ENCODE measurements at places on chromosomes 12 and 14.

DNA sequence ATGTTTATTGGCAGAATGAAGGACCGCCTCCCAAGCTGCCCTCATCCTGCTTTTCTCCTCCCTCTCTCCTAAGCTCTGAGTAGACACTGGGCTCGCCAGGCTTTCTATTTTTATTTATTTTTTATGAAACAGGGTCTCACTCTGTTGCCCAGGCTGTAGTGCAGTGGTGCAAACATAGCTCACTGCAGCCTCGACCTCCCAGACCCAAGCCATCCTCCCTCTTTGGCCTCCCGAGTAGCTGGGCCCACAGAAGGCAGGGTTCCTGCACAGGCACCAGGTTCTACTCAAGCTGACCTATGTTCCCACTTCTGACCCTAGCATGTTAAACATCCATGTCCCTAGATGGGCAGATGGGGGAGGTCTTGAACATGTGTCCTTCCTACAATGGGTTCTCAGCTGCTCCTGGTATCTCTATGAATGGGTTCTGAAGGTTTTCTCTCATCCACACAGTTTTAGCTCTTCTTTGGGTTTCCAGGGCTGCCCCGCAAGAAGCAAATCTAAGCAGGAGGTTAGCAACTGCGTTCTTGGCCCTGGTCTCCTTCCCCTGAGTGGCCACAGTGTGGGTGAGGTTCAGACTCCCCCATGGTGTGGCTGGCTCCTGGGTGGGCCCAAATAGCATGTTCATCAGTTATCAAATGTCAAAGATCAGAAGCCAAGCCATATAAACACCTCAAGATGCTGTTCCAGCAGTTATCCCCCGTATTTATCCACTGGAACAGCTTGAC lies 167.3 kb downstream of the ZFP36L1 start:
- H3K27me3 ChIP-seq = no peaks in the 10 kb centered on the region
- no peak overlapping the region for H3K4me3 ChIP-seq
- H3K36me3 ChIP-seq = no peaks in the 10 kb centered on the region
- no peak for DNase-seq
- no peak overlapping the region for H3K27ac ChIP-seq
- peaks cover 4% of the 10 kb centered on the region for H3K4me1 ChIP-seq

DNA sequence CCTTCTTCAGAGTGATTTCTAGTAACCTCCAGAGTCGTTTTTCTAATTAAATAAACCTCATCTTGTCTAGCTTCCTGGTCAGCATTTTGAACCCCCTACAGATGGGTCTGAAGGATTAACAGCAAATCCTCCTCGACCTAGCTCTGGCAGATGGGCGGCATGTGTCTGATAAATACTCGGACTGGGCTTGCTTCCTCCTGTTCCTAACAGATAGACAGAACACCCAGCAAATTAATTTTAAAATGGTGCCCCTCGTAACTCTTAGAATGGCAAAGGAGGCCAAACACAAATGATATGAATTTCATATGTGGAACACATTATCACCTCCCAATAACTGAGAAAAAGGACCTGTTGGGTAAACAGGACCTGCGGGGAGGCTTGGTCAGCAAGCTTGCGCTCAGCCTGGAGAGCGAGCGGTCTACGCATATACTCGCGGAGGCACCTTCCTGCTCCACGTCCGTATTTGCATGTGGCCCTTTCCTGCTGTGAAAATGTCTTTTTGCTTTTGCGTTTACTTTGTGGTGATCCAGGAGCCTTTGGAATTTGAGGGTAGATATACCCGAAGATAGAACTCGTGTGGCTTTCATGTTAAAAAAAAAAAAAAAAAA lies 79.6 kb downstream of the OTX2 start:
- DNase-seq = no peak
- H3K27me3 ChIP-seq = peaks cover 4% of the 10 kb centered on the region
- H3K4me3 ChIP-seq = no peak overlapping the region

- H3K27me3 ChIP-seq = no peaks in the 10 kb centered on the region
- H3K27ac ChIP-seq = no peak overlapping the region
- no peak overlapping the region for H3K4me3 ChIP-seq
- no peak for DNase-seq
- no peaks in the 10 kb centered on the region for H3K36me3 ChIP-seq
Measured at GRCh38 chr12:62050785-62051184, 209.4 kb upstream of the USP15 start.

- DNase-seq = no peak
- no peaks in the 10 kb centered on the region for H3K36me3 ChIP-seq
- H3K4me1 ChIP-seq = no peaks in the 10 kb centered on the region
- no peaks in the 10 kb centered on the region for H3K27me3 ChIP-seq
Measured at GRCh38 chr12:32431025-32431424, 31.7 kb downstream of the FGD4 start.

- no peak for DNase-seq
- H3K27ac ChIP-seq = no peak overlapping the region
- no peak overlapping the region for H3K4me3 ChIP-seq
Measured at GRCh38 chr12:97513950-97514349, 51.3 kb downstream of the RMST start.

DNA sequence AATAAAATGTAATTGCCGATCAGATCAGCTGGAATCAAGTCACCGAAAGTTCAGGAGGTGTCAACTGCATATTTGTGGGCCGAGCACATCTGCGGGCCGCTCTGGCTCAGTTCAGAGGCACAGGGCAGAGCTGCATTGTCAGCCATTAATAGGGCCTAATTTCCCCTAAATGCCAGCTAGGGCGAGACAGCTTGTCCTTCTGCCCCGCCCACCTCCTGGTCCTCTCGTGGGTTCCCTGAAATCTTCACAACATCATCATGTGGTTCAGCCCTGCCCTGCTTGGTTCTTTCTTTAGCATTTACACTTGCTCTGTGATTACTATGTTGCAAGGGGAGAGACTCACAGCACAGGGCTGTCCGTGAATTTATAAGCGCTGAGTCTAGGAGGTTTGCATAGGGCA lies 148.9 kb downstream of the CHST11 start:
- DNase-seq = no peak
- no peak overlapping the region for H3K27ac ChIP-seq
- no peak overlapping the region for H3K4me3 ChIP-seq
- no peaks in the 10 kb centered on the region for H3K4me1 ChIP-seq
- no peaks in the 10 kb centered on the region for H3K36me3 ChIP-seq
- no peaks in the 10 kb centered on the region for H3K27me3 ChIP-seq

- no peaks in the 10 kb centered on the region for H3K4me1 ChIP-seq
- no peak overlapping the region for H3K4me3 ChIP-seq
- H3K27ac ChIP-seq = no peak overlapping the region
- H3K36me3 ChIP-seq = no peaks in the 10 kb centered on the region
Measured at GRCh38 chr12:88493636-88494035, 86.6 kb downstream of the KITLG start.

DNA sequence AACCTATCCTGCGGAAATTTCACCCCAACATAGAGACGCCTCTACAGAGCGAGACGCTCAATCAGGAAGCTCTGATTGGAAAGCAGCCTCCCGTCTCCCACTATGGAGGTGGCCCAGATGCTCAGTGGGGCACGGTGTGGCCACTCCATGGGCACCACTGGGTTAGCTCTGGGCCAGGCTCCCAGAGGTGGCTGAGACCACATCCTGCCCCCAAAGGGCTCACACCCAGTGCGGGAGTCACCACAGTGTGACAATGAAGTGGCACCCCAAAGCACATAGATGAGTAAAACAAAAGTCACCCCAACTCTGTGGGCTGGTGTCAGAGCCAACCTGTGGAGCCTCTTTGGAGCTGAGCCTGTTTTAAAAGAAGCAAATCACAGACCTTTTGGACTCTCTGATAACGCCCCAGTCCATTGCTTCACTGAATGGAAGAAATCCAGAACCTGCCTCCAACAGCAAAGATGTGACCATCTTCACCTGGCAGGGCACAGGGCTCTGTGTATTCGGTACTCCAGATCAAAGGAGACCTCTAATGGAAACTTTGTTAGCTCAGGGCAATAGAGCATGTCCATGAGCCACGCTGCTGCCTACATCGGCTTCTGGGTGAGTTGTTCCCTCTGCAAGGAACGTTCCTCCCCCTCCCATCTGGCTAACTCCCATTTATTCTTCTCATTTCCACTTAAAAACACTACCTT lies 19.6 kb downstream of the CLMN start:
- no peaks in the 10 kb centered on the region for H3K36me3 ChIP-seq
- DNase-seq = no peak
- H3K27ac ChIP-seq = no peak overlapping the region
- H3K4me3 ChIP-seq = no peak overlapping the region
- H3K27me3 ChIP-seq = no peaks in the 10 kb centered on the region

DNA sequence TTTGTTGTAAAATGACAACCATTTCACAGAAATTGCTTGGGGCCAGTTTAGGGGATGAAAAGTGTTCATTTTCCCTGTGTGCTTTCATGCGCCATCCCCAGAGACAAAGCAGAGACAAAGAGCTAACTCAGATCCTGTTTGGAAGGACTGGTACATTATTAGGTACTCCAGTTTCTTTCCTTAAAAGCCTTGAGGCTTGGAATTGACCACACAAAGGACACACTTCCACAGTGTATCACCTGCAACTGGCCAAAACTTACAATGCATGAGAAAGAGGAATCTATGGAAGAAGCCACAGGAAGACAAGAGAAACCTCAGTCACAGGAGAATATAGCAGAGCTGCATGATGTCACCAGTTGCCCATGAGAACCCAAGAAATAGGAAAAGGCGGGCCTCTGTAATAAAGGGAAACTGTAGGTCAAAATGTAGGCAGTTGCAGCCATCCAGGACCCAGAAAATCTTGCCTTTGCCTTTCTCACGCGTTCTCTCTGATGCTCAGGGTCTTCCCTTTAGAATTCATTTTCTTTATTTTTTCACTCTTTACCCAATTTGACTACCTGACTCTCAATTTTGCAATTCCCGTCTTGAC lies 339.0 kb downstream of the RMST start:
- H3K27ac ChIP-seq = no peak overlapping the region
- no peaks in the 10 kb centered on the region for H3K36me3 ChIP-seq
- no peaks in the 10 kb centered on the region for H3K27me3 ChIP-seq
- no peak overlapping the region for H3K4me3 ChIP-seq
- peaks cover 2% of the 10 kb centered on the region for H3K4me1 ChIP-seq
- no peak for DNase-seq

DNA sequence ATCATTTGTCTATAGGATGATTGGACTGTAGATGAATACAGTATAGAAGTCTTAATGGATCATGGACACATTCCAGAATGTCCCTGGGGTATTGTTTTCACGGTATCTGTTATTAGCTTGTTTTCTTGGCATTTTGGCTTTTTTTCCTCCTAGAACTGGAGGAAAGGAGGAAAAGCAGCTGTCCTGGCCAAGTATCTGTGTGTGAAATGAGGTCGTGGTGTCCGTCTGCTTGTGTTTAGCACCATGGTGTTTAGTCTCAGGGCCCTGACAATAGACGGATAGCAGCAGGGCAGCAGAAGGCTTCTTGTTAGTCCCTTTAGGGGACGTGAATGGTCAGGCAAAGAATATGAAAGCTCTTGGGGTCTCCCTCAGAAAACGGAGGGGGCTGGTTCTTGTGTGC lies 21.2 kb downstream of the FGF6 start:
- H3K4me3 ChIP-seq = no peak overlapping the region
- H3K36me3 ChIP-seq = no peaks in the 10 kb centered on the region
- H3K27me3 ChIP-seq = no peaks in the 10 kb centered on the region
- no peak for DNase-seq
- H3K27ac ChIP-seq = no peak overlapping the region

- H3K27ac ChIP-seq = no peak overlapping the region
- no peaks in the 10 kb centered on the region for H3K4me1 ChIP-seq
- no peaks in the 10 kb centered on the region for H3K36me3 ChIP-seq
- H3K4me3 ChIP-seq = no peak overlapping the region
- DNase-seq = no peak
- no peaks in the 10 kb centered on the region for H3K27me3 ChIP-seq
Measured at GRCh38 chr14:87430810-87431209, 562.2 kb downstream of the GALC start.

GRCh38 chr14:59816941-59817340 lies 53.6 kb downstream of the RTN1 start:
- no peak overlapping the region for H3K4me3 ChIP-seq
- no peak overlapping the region for H3K27ac ChIP-seq
- H3K36me3 ChIP-seq = no peaks in the 10 kb centered on the region
- no peaks in the 10 kb centered on the region for H3K27me3 ChIP-seq
- no peaks in the 10 kb centered on the region for H3K4me1 ChIP-seq

- DNase-seq = no peak
- no peaks in the 10 kb centered on the region for H3K27me3 ChIP-seq
- H3K36me3 ChIP-seq = no peaks in the 10 kb centered on the region
- H3K4me3 ChIP-seq = no peak overlapping the region
Measured at GRCh38 chr12:116808113-116809105, 70.3 kb downstream of the RNFT2 start.

DNA sequence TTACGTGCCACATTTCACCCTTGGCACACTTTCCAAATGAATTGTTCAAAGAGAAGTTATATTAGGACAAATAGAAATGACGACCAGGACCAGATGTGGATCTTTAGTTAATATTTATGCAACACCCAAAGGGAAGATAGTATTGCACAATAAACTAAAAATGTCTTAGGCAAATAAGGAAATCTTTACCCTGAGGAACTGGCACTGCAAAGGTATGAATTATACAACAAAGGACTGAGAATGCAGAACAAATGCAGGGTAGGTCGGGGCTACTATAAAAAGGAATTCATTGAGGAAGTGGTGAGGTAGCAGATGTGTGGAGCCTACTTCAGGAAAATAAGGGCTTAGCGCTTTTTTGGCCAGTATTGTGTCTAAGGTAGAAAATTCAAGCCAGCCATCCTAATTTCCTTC lies 3.9 kb upstream of the TMTC2 start:
- no peak for DNase-seq
- H3K4me1 ChIP-seq = no peaks in the 10 kb centered on the region
- no peaks in the 10 kb centered on the region for H3K27me3 ChIP-seq

GRCh38 chr12:106176560-106176959 lies 37.8 kb upstream of the NUAK1 start:
- no peak for DNase-seq
- H3K27ac ChIP-seq = no peak overlapping the region
- H3K27me3 ChIP-seq = no peaks in the 10 kb centered on the region

- no peak overlapping the region for H3K4me3 ChIP-seq
- H3K27me3 ChIP-seq = peaks cover 97% of the 10 kb centered on the region
- no peaks in the 10 kb centered on the region for H3K36me3 ChIP-seq
- H3K4me1 ChIP-seq = no peaks in the 10 kb centered on the region
Measured at GRCh38 chr12:53977596-53978445, 3.1 kb upstream of the HOTAIR start.

- DNase-seq = no peak
- no peaks in the 10 kb centered on the region for H3K36me3 ChIP-seq
- H3K27ac ChIP-seq = no peak overlapping the region
Measured at GRCh38 chr12:93767524-93767863, 90.3 kb downstream of the CRADD start.

DNA sequence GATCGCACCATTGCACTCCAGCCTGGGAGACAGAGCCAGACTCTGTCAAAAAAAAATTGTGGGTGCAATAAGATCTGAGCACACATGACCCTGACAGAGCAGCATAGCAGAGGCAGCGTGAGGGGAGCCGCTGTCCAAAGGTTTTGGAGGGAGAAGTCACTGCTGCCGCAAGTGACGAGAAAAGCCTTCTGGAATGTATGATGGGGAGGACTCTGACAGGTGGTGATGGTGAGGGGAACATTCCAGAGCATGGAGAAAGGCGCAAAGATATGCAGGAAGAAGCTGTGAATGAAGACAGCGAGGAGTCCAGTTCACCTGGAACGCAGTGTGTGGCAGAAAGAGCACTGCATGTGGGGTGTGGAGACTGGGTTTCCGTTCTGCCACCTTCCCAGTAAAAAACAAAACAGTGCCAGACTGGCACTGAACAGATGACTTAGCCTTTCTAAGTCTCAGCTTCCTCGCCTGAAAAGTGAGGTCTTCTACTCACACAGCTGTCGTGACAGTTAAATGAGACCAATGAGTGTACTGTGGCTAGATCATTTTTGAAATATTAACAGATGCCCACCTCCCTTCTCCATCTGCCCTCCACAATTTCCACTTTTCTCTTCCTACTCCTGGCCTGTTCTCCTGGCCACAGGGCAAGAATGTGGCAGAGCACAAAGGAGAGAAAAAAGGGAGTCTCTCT lies 53.4 kb upstream of the PTHLH start:
- DNase-seq = no peak
- no peaks in the 10 kb centered on the region for H3K36me3 ChIP-seq
- no peak overlapping the region for H3K4me3 ChIP-seq
- no peaks in the 10 kb centered on the region for H3K4me1 ChIP-seq
- H3K27me3 ChIP-seq = no peaks in the 10 kb centered on the region

Data from iPS DF 6.9 (cell line).